ENCODE measurements at places on chromosomes 7 and 10.

DNA sequence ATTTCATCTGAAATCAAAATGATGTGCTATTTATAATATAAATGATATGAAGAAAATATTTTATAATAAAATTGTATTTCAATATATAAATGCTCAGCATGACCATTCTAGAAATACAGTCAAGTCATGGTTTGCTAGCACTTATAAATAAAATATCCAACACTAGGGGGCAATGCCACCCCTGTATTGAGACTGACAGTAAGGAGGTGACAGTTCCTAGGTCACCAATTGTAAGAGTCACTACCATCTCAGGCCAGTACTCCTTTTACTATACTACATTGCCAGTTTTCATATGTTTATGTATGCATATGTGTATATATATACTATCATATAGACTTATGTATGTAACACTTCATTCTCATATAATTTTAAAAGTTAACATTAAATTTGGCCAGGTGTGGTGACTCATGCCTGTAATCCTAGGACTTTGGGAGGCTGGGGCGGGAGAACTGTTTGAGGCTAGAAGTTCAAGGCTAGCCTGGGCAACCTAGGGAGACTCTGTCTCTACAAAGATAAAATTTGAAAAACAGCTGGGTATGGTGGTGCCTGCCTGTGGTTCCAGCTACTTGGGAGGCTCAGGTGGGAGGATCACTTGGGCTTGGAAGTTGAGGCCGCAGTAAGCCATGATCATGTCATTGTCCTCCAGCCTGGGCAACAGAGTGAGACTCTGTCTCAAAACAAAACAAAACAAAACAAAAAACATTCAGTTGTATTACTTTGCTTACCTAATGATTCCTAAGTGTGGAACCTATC, 2.4 kb upstream of the CNOT4 start:
- peak; percentile 49 for DNase-seq

- DNase-seq: no peak
These were observed 151.1 kb downstream of the DGKB start for GRCh38 chr7:14751461-14751860.

GRCh38 chr7:93955304-93955703, 33.8 kb downstream of the GNG11 start:
- DNase-seq: no peak

GRCh38 chr10:37711617-37712488, 145.6 kb downstream of the ZNF248 start:
- DNase-seq: no peak

DNA sequence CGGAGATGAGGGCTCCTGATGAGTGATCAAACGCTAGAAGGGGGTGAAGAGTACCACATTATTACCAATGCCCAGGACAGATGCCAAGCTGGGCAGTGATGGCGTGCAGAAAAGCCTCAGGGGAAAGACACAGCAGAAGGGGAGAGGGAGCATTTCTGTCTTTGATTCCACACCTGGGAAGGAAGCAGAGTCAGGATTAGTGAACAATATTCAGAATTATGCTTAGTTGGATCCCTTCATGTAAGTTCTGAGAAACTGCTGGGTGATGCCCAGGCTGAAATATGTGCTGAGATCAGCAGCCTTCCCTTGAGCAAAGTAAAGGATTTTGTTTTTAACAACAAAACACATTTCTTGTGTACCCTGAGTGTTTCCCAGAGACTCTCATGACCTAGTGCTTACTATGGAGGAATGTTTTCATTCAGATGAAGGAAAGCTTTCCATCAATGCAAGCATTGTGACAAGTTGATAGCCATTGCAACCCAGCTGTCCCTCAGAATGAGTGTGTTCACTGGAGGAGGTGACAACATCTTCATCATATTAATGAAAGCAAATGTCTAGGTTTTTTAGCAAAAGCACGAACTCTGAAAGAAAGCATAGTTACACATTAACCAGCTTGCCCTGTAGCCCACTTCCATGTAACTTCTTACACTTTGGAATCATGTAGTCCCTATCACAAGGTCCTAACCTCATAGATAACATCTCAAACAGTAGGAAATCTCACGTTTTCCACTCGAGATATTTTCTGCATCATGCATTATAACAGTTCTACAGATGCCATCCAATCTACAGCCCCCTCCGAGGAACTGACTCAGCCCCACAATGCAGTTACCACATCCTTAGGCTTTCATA, 23.8 kb upstream of the AKR1C1 start:
- DNase-seq: no peak

DNA sequence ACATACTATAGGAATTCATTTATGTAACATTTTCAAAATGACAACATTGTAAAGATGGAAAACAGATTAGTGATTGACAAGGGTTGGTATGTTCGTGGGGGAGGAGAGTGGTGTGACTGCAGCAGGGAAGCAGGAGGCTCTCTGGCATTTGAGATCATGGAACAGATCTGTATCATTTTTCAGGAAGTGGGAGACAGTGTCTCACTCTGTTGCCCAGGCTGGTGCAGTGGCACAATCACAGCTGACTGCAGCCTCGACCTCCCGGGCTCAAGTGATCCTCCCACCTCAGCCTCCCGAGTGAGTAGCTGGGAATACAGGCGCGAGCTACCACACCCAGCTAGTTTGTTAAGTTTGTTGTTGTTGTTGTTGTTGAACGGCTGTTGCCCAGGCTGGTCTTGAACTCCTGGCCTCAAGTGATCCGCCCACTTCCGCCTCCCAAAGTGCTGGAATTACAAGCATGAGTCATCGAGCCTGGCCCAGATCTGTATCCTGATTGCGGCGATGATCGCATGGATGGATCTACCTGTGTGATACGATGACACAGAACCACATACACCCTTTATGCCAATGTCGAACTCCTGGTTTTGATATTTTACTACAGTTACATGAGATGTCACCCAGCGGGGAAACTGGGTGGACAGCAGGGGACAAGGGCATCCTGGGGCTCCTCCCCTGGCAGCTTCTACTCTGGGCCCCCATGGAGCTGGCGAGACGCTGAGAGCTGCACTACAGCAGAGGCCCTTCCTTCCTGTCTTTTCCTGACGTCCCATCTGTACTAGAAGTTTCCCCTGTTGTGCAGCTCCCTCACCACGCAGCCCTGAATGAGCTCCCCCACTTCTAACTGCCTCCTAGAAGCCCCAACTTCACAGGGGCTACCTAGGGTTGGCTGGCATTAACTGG, 12.3 kb upstream of the CYTH3 start:
- DNase-seq: no peak

- peak; percentile 37 for DNase-seq
These were observed 435 bp upstream of the PWWP2B start for GRCh38 chr10:132396494-132397035.
